ENCODE measurements at places on chromosomes 3 and 15. TPM values are rescaled to one million over a fixed set of nuclear protein-coding genes. Genes with fewer than 3 reads are reported as not detected.

Gene PRR23E
- total RNA-seq: not detected

Gene SKIL
- total RNA-seq: 34.2 TPM

Gene LRTM1
- total RNA-seq: not detected

Gene SNX22
- 0.74 TPM for total RNA-seq

Gene PLCH1
- total RNA-seq: 0.97 TPM

Gene IQCF5
- not detected for total RNA-seq

Gene DOCK3
- total RNA-seq: 0.35 TPM

Gene ST8SIA2
- total RNA-seq: 0.53 TPM

Gene RLBP1
- total RNA-seq: not detected

Gene GOLGA6L4
- 1.7 TPM for total RNA-seq

Gene ECE2
- not detected for total RNA-seq

Gene TGM5
- not detected for total RNA-seq
